ENCODE measurements at places on chromosomes 16 and 17. TPM values are rescaled to one million over a fixed set of nuclear protein-coding genes. Genes with fewer than 3 reads are reported as not detected.

GRCh38 chr17:36643086-36643685, 41.8 kb downstream of the MRM1 start:
- H3K36me3 ChIP-seq, result no peaks in the 10 kb centered on the region
- no peak overlapping the region for H3K27ac ChIP-seq
- no peak overlapping the region for H3K4me3 ChIP-seq

DNA sequence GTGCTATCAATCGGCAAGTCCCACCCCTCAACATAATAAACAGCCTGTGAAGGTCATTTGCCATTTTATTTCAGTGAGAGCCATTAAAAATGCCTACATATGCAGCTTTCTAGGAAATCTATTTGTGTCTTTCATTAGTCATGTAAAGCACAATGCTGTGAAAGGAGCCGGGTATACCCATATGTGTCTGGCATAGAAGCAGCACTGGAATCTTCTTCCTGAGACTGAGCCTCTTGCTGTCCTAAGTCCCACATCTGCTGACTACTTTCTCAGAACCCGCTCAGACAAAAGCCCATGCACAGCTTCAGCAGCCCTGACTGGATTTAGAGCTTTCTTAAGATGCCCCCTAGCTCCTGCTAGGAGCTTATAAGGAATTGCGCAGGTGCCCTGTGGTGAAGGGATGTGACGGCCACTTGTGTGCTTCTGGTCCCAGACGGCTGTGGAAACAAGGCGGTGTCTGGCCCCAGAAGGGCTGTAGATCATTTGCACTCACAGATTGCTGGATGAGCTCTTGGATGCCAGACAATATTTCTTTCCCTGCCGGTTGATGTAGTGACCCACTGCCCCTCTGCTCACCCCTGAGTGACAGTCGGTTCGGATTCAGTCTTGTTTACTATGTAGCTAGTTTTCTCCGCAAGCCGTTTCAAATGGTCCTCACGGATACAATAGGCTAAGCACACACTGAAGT, 172.2 kb downstream of the ANKFN1 start:
- no peaks in the 10 kb centered on the region for H3K36me3 ChIP-seq
- no peaks in the 10 kb centered on the region for H3K4me1 ChIP-seq
- H3K27me3 ChIP-seq, result no peaks in the 10 kb centered on the region
- H3K27ac ChIP-seq, result no peak overlapping the region

DNA sequence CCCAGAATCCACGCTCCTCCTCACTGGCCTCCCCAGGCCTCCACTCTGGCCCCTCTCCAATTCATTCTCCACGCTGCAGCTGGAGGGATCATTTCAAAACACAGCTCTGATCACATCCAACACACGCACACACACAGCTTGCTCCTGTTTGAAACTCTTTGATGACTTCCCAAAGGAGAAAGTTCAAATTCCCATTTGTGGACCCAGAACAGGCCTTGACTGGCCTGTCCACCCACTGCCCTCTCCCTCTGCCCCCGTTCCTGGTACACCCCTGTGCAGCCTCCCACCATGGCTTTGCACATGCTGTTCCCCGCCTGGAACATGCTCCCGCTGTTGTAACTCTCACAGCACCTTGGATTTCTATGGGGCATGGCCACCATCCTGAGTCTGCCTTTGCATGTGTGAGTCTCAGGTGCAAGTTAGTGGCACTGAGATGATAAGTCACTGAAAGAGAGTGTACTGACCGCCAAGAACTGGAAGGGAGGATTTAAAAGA, 100.0 kb downstream of the GSG1L start:
- DNase-seq, result no peak
- H3K27me3 ChIP-seq, result no peaks in the 10 kb centered on the region
- H3K4me1 ChIP-seq, result no peaks in the 10 kb centered on the region

GRCh38 chr17:59619035-59619297, 729 bp upstream of the CLTC start:
- no peak for DNase-seq
- peak overlapping the region; percentile 98 for H3K27ac ChIP-seq
- H3K4me1 ChIP-seq, result peaks cover 36% of the 10 kb centered on the region

GRCh38 chr16:68907781-68908181, 64.5 kb downstream of the TANGO6 start:
- no peak for DNase-seq
- no peaks in the 10 kb centered on the region for H3K27me3 ChIP-seq
- peaks cover 3% of the 10 kb centered on the region for H3K4me1 ChIP-seq
- H3K36me3 ChIP-seq, result peaks cover 53% of the 10 kb centered on the region
- H3K27ac ChIP-seq, result no peak overlapping the region

HBQ1 gene
- total RNA-seq, result 0.58 TPM

DNA sequence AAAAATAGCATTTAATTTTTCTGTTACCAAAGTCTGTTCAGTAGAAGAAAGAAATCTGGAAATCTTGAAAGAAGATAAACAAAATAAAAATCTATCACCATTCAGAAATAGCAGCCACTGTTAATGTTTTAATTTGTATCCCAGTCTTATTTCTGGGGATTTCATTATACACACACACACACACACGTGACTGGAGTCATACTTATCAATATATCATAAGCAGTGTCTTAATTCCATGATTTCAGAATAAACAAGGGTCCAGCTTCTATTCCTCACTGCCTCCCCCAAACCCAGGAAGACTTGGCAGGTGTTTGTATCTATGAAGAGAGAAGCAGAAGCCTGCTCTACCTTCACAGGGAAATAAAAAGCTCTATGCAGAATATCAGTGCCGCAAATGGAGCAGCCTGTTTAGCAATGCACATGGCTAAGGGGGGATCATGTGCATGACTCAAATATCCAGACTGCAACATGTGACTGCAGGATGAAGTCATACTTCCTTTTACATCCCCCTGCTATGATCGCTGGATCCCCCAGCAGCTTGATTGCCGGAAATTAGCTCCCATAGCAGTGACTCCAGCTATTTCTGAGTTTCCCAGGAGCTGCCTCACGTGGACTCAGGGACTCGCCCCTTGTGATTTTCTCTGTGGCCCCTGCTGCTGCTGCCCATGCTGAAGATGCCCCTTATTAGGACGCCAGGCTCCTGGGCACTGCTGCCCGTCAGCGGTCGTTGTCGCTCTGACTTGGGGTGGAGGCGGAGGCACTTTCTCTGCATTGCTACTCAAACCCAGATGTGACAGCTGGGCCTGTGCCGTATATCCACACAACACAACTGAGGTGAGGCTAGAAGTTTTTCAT, 341.0 kb downstream of the CPPED1 start:
- H3K27ac ChIP-seq, result peak overlapping the region; percentile 66
- no peak for DNase-seq
- H3K4me3 ChIP-seq, result no peak overlapping the region
- no peaks in the 10 kb centered on the region for H3K27me3 ChIP-seq
- H3K4me1 ChIP-seq, result no peaks in the 10 kb centered on the region

DNA sequence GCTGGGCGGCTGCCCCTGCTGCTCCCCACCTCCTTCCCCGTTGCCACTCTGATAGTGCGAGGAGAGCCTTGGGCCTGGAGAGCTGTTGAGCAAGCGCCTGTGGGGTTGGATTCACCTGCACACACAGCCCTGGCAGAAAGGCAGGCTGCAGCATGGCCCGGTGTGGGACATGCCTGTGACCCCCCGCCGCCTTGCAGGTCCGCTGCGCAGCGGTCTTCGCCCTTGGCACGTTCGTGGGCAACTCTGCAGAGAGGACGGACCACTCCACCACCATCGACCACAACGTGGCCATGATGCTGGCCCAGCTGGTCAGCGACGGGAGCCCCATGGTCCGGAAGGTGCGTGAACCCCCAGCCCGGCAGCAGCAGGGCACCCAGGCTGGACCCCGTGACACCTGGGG, 106.8 kb upstream of the CHMP6 start:
- H3K4me3 ChIP-seq, result no peak overlapping the region
- no peaks in the 10 kb centered on the region for H3K4me1 ChIP-seq
- no peaks in the 10 kb centered on the region for H3K36me3 ChIP-seq
- no peak overlapping the region for H3K27ac ChIP-seq
- no peaks in the 10 kb centered on the region for H3K27me3 ChIP-seq
- no peak for DNase-seq

RNF43 gene
- 0.04 TPM for total RNA-seq

DNA sequence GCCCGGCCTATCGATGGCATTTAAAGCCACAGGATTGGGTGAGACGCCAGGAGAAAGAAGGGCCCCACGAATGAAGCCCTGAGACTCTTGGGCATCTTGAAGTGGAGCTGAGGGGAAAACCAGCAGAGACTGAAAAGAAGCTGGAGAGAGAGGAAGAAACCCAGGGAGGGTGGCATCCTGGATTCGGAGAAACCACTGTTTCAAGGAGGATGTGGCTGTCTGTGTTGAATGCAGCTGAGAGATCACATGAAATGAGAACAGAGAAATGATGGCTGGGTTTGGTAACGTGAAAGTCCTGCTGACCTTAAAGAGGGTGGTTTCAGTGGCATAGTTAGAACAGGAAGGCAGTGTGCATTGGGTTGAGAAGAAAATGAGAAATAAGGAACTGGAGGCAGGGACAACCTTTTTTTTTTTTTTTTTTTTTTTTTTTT, 3.8 kb downstream of the TNFSF12 start:
- no peak overlapping the region for H3K4me3 ChIP-seq
- peaks cover 2% of the 10 kb centered on the region for H3K4me1 ChIP-seq
- no peak overlapping the region for H3K27ac ChIP-seq

DNA sequence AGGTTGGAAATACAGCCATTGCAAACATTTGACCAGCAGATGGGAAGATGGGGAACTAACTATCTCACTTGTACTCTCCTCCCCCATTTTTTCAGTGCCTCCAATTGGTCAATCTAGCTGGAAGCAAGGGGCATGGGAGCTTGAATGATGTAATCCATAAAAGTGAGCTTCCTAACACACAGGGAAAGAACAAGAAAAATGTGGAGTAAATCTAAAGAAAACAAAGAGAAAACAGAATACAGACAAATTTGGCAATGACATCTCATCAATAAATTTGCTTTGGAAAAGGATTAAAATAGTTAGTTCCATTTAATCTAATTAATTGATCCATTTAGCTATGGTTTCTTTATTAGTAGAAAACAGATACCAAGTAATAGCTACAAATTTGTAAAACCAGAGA, 592.6 kb upstream of the SOX9 start:
- H3K27me3 ChIP-seq, result no peaks in the 10 kb centered on the region
- no peak overlapping the region for H3K4me3 ChIP-seq
- H3K4me1 ChIP-seq, result no peaks in the 10 kb centered on the region
- H3K27ac ChIP-seq, result no peak overlapping the region
- no peaks in the 10 kb centered on the region for H3K36me3 ChIP-seq

EPN3 gene
- not detected for total RNA-seq

SOX15 gene
- total RNA-seq, result 0.19 TPM

- H3K36me3 ChIP-seq, result no peaks in the 10 kb centered on the region
- H3K4me1 ChIP-seq, result no peaks in the 10 kb centered on the region
- H3K27me3 ChIP-seq, result no peaks in the 10 kb centered on the region
- H3K4me3 ChIP-seq, result no peak overlapping the region
- no peak overlapping the region for H3K27ac ChIP-seq
Measured at GRCh38 chr17:27945953-27946352, 52.8 kb upstream of the LYRM9 start.
